ENCODE measurements at places on chromosomes 2 and 18.
A peak's percentile ranks its signal among the peaks of the same experiment; 100 is the strongest.

DNA sequence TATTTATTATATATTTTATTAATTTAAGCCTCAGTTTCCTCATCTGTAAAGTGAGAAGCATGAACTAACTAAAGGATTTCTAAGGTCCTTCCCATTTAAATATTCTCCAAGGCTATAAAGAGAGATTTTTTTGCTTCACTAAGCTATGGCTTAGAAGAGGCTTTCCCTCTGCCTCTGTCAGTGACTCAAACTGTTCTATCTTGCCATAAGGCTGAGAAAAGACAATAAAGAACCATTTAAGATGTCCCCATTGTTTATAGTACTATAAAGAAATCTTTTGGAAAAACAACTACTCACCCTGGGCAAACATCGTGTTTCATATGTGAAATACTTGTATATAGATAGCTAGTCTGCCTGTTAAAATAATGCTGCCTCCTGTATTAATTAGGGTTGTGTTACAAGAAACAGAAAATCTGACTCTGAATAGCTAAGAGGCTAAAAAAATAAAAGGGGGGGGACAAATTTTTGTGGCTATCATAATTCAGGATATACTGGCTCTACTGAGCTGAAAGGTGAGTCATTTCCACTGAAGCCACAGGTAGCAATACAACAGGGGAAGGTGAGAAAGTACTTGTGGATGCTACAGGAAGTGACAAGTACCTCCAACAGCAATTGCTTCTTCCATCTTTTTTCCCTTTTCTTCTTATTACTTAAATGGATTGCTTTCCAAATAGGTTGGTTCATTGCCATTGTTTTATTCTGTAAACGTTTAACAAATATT, 25.4 kb downstream of the EPHA4 start:
- DNase-seq = no peak

DNA sequence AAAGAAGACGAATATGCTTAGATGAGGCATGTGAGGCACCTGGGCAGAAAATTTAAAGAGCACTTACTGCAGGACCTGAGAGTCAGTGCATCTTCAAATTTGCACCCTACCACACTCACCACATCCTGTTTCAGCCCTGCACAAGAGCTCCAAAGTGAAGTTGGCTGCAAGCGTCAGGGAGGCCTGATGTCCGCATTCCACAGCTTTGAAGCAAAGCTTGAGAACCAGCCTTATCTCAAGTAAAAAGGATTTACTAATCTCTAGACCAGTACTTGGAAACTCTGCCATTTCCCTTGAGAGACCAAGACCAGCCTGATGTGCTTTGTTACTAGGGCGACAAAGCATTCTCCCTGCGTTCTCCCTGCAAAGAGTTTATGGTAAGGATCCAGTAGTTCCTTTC, 3.4 kb upstream of the ASNSD1 start:
- peak; percentile 63 for DNase-seq

GRCh38 chr2:39851651-39852110, 72.6 kb upstream of the THUMPD2 start:
- no peak for DNase-seq

GRCh38 chr18:42578792-42579191, 536.7 kb downstream of the RIT2 start:
- no peak for DNase-seq

- DNase-seq = no peak
These were observed 4.9 kb downstream of the HOXD3 start for GRCh38 chr2:176161825-176162626.

GRCh38 chr2:122935506-122935905, 1089.6 kb upstream of the CNTNAP5 start:
- no peak for DNase-seq

DNA sequence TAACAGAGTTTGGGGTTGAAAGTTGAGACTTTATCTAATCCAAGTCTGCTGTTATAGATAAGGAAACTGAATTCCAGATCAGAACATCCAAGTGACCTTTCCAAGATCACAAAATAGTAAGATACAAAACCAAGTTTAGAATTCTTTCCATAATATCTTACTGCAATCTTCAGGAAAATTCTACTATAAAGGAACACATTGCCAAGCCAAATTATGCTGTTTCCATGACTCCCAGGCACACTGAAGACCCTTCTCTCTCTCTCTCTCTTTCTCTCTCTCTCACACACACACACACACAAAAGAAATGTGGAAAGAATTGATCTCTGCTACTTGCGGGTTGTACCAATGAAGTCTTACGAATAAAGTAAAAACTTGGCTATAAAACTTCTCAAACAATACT, 398.4 kb downstream of the METTL4 start:
- DNase-seq = no peak

DNA sequence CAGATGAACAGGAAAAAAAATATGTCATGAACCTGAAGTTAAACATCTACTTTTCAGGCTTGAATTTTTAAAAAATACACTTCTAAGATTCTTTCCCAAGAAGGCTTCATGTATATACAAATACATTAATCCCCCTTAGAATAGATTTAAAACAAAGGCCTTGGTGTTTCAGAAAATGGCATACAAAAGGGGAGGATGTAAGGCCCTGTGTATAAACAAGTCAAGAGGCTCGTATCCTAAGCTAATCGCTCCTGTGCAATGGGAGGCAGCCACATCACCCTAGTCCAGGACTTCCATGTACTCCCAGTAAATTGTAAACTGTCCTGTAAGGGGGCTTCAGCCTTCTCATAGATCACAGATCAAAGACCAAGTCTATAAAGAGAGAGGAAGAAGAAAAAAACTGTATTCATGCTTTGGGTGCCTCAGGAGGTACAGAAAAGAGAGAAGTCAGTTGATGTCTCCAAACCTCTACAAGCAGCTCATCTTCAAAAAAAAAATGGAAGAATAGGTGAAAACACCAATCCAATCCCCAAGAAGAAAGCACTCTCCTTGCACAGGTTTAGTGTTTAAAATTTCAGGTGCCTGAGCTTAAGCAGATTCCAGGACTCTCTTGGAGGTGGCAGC, 53.9 kb downstream of the ANKRD44 start:
- no peak for DNase-seq

GRCh38 chr2:161243312-161243711, 64.9 kb upstream of the PSMD14 start:
- no peak for DNase-seq

GRCh38 chr2:215791481-215791937, 221.8 kb downstream of the MREG start:
- no peak for DNase-seq

Data from CD4-positive, alpha-beta T cell treated with Interleukin-10 for 1 hour (primary cell).